Endothelial cell (in vitro differentiated cells): ENCODE measurements at places on chromosomes 4 and X.

GRCh38 chr4:38920186-38920585 is 52.6 kb downstream of the FAM114A1 start:
- H3K27me3 ChIP-seq, result no peaks in the 10 kb centered on the region
- DNase-seq, result no peak
- no peak overlapping the region for H3K4me3 ChIP-seq
- peaks cover 11% of the 10 kb centered on the region for H3K36me3 ChIP-seq
- no peak overlapping the region for H3K27ac ChIP-seq
- H3K4me1 ChIP-seq, result peaks cover 4% of the 10 kb centered on the region

DNA sequence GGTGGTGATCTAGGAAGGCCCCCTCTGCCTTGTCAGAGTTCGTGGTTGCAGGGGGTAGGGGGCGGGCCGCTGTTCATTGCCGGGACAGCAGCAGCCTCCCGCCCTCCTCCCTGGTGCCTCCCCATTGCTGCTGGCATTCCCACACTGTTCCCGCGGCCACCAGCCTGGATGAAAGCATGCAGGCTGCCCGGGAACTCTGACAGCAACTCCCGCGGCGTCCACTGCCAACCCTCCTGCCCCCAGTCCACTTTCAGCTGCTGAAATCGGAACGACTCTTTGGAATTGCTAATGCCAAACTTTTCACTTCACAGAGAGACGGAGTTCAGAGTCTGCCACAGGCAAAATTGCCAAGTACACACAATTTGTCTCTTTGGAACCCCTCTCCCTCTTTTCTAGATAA is 121.9 kb downstream of the BEND2 start:
- H3K36me3 ChIP-seq, result peaks cover 10% of the 10 kb centered on the region
- H3K27ac ChIP-seq, result no peak overlapping the region
- no peaks in the 10 kb centered on the region for H3K27me3 ChIP-seq
- no peak for DNase-seq

GRCh38 chrX:103536071-103536470 is 16.8 kb upstream of the RAB40A start:
- DNase-seq, result no peak
- H3K27me3 ChIP-seq, result peaks cover 4% of the 10 kb centered on the region
- no peak overlapping the region for H3K27ac ChIP-seq
- peaks cover 9% of the 10 kb centered on the region for H3K4me1 ChIP-seq

- peaks cover 12% of the 10 kb centered on the region for H3K4me1 ChIP-seq
- H3K27ac ChIP-seq, result no peak overlapping the region
- DNase-seq, result no peak
- H3K36me3 ChIP-seq, result no peaks in the 10 kb centered on the region
These were observed 111.3 kb upstream of the INTU start for GRCh38 chr4:127521463-127521862.

DNA sequence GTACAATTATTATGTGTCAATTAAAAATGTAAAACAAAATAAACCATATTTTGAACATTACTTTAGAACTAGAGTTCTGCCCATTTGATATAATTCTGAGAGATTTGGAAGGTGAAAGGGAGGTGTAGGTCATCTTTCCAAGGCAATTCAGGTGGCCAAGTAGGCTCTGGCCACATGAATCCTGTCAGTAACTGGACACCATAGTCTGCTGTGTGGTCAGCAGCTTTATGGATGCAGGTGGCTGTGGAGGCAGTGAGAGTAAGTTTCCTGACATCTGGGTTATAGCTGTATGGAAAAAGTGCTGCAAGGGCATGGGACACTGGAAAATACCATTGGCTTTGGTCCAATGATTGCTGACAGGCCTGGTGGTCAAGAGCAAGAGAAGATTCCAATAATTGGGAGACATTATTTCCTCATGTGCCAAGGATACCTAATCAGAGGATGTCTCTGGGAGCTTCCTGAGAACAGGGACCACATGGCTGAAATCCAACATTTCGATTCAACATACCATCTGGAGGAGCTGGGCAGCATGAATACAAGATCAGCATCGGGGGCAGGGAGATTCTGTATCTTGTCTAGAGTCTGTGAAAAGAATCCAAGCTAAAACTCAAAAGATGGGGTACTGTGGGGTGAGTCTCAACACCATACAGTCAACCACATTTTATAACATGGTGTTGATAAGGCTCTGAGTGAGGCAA is 523.1 kb downstream of the MID1IP1 start:
- no peaks in the 10 kb centered on the region for H3K36me3 ChIP-seq
- no peaks in the 10 kb centered on the region for H3K4me1 ChIP-seq
- no peak overlapping the region for H3K27ac ChIP-seq
- no peak overlapping the region for H3K4me3 ChIP-seq
- H3K27me3 ChIP-seq, result no peaks in the 10 kb centered on the region
- no peak for DNase-seq
